ENCODE measurements at places on chromosomes 1 and 21.

DNA sequence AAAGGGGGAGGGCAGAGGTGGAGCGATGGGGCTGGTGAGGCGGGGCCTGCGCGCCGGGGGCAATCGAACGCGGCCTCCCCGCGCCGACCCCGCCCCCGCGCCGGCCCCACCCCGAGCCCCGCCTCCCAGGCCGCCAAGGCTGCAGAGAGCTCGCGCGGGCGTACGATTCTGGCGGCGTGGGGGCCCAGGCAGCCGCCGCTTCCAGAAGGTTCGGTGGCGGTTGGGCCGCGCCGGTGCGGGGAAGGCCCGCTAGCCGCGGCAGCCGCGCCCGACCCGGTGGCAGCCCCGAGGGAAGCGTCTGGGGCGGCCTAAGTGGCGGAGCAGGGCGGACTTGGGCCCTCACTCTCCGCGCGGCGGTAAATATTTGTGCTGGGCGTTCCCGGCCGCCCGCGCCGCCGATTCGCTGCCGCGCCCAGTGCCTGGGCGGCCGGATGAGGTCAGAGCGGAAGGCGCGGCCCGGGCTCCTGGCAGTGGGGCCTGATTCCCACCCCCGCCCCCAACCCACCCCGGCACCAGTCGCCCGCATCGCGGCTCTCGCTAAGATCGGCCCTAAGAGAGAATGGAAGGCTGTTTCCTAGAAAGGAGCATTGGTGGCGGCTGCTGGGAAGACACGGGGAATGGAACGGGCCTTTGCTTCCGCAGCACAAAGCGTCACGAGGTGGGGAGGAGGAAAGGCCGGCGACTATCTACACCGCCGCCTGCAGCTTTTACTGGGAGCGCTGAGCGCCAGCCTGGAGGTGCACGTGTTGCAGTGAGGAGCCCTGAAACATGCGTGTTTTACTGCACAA lies at the start of gene ACOT7:
TSS of gene ACOT7 (minus strand) at position 368 of the 788 bp plus-strand sequence. CDS start 368 bp downstream, outside the sequence.
- peak; percentile 44 for DNase-seq

DNA sequence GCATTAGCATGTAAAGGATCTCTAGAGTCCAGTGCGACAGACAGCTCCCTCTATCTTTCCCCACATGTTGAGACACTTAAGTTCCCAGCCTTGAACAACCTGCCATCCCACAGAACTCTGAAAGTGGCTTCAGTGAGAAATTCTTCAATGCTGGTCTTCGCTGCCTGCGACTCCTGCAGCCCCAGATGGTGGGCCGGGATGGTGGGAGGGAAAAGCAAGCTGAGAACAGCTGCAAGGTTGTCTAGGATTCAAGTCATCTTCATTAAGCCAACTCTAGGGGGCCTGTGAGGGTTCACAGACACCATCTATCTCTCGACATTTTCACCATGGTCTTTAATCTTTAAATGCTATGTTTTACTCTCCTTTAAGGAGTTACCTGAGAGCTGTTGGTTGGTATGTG lies 185.5 kb upstream of the C1orf174 start:
- DNase-seq = no peak

- DNase-seq = no peak
Observed at GRCh38 chr1:22461678-22462527, 10.3 kb downstream of the ZBTB40 start.

- DNase-seq = no peak
Observed at GRCh38 chr1:91653183-91653582, 152.5 kb downstream of the CDC7 start.

DNA sequence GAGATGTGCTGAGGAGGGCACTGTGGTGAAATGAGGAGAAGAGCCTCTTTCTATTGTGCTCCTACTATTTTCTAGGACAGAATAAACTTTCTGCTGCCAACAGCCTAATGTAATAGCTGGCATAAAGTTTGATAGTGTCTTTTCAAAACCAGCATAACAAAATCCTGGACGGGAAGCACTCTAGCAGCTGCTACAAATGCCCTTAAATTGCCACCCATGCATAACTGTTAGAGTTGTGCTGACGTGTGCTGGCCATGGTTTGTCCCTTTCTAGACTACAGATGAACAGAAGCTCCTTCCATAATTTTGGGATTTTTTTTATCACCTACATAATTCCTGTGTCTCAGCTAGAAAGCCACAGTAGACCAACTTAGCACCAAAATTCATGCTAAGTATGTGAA lies 88.5 kb upstream of the DEPDC1 start:
- no peak for DNase-seq

DNA sequence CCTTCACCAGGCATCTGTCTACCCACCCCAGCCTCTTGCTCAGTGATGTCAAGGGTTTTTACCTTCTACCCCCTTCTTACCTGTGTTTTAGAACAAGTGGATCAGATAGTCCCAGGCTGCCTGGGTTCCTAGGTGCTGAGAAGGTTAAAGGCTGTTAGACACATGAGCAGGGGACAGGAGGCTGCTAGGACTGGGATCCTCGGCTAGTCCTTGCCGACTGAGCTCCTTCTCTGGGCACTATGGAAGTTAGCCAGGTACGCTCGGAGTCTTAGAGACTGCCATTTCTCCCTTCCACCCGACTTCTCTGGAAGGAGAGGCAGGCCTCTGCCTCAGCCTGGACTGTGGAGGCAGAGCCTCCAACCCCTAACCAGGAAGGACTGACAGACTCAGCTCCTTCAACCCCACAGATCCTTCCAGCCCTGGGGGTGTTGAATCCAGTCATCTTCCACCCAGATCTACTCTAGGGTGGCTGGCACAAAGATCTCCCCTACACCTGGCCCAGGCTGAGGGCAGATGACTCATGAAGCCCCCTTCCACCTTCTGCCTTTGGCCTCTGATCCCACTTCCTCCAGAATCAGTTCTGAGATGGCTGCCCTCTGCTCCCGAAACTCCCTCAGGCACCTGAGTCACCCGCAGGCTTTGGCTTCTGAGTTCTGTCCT lies at the start of gene DYNLT4:
TSS of gene DYNLT4 (minus strand) at position 648 of the 660 bp plus-strand sequence. CDS start 683 bp downstream, outside the sequence.
- no peak for DNase-seq

- no peak for DNase-seq
Observed at GRCh38 chr21:42187976-42188653, 30.8 kb upstream of the ABCG1 start.
